ENCODE measurements at places on chromosomes 6 and 20.

DNA sequence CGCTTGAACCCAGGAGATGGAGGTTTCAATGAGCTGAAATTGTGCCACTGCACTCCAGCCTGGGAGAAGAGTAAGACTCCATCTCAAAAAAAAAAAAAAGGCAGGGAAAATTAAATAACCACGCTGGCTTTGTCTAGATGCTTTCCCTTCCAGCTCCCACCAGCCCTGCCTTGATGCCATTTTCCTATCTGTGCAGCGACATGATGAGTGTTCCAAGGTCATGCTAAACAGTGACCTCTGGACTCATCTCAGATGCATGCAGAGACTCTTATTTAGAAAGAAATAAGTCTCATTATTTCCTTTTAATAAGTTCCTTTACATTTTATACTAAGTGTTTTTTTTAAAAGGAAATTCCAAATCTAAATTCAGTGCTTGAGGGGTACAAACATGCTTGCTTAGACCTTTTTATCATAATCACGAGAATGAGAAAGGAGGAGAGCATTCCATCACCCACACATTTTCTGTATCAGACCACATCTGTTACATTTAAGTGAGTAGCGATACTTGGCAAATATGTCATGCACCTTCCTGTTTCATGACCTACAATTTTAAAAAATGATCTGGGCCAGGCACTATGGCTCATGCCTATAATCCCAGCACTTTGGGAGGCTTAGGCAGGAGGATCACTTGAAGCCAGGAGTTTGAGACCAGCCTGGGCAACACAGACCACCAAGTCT lies 101.1 kb upstream of the RREB1 start:
- no peak for DNase-seq

DNA sequence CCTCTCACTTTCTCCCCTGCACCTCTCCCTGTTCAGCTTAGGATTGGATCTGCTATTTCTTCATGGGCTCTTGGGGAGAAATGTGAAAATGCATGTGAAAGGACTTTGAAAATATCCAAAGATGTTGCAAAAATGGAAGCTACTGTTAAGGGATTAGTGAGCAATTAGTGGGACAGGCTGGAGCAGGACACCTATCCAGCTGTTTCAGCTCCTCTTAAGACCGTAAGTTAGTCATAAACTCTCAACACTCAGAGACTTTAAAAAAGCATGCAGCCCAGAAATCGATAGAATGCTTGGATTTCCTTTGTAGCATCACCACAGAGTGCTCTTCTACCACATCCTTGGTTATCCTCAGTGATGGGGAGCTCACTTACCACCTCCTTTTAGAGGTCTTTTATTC lies 88.7 kb downstream of the SLC24A3 start:
- DNase-seq = no peak

- no peak for DNase-seq
Observed at GRCh38 chr6:135583256-135583761, 85.8 kb upstream of the AHI1 start.

- no peak for DNase-seq
Observed at GRCh38 chr6:170421921-170422320, 115.4 kb downstream of the FAM120B start.

GRCh38 chr20:38373231-38373867 lies 27.1 kb downstream of the LBP start:
- no peak for DNase-seq

GRCh38 chr20:35093267-35093884 lies 769 bp upstream of the TRPC4AP start:
- DNase-seq = peak; percentile 59

DNA sequence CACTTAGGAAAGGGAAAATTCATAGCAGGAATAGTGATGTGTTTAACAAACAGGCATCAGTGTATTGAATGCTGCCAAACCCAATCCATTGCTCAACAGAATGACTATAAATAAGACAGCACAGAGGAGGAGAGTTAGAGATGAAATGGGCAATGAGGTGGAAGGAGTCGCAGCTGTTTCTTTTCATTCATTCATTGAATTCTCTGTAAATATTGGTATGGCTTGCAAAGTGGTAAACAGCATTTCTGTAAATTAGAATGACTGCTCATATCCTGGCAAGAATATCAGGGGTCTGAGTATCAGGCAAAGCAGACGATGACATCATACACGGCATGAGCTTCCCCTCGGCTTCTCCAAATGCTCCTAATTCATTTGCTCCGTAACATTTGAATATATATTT lies 703.6 kb upstream of the SLC35B3 start:
- no peak for DNase-seq
